Fibroblast of lung (primary cell): ENCODE measurements at places on chromosomes 12 and 14. TPM values are rescaled to one million over a fixed set of nuclear protein-coding genes. Genes with fewer than 3 reads are reported as not detected.
A peak's percentile ranks its signal among the peaks of the same experiment; 100 is the strongest.

GRCh38 chr12:89980236-89980635 is 271.6 kb upstream of the ATP2B1 start:
- peak; percentile 25 for DNase-seq

DNA sequence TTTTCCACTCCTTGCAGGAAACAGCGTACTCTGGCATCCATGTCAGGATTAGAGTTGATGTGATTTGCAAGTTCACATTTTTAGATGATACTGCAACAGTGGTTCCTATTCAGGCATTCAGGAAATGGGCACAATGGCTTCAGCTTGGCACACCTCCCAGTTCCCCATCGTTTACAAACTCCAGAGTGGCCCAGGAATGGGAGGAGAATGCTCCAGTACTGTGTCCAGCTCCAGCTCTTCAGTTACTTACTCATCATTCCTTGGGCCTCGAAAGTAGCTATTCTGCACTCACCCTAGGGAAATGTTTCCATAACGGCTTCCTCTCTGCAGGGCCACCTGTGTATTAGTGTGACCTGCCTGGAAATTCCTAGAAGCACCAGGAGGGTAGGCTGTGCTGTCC is 239.7 kb upstream of the RGS6 start:
- peak; percentile 83 for DNase-seq

GRCh38 chr12:132858718-132859266 is 28.6 kb downstream of the CHFR start:
- DNase-seq: no peak

DNA sequence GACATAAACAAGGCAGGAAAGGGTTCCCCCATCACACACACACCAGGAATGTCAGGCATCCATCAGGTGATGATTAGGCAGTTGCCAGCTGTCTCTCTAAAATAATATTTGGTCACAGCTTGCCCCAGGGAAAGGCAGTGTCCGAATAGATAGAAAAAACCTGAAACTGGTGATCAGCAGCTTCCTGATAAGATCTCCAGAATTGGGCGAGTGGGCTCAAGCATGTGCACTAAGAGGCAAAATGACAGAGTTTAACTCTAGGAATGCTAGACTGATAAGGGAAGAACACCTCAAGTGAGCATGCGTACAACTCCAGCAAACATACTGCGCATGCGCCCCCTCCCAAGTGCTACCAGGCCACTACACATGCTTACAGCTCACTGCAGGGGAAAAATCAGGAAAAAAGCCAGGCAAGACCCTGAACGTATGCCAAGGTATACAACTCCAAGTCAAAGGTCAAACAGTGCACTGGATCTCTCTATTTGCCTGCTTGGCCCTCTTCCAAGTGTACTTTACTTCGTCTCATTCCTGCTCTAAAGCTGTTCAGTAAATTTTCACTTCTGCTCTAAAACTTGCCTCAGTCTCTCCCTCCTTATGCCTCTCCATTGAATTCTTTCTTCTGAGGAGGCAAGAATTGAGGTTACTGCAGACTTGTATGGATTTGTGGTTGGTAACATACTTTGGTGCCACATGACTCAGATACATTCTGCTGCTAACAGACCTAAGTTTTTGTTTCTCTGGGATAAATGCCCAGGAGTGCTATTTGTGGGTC is 73.5 kb upstream of the VASH1 start:
- DNase-seq: peak; percentile 27

GRCh38 chr12:122022393-122023338 is 982 bp downstream of the BCL7A start:
- peak; percentile 25 for DNase-seq

DNA sequence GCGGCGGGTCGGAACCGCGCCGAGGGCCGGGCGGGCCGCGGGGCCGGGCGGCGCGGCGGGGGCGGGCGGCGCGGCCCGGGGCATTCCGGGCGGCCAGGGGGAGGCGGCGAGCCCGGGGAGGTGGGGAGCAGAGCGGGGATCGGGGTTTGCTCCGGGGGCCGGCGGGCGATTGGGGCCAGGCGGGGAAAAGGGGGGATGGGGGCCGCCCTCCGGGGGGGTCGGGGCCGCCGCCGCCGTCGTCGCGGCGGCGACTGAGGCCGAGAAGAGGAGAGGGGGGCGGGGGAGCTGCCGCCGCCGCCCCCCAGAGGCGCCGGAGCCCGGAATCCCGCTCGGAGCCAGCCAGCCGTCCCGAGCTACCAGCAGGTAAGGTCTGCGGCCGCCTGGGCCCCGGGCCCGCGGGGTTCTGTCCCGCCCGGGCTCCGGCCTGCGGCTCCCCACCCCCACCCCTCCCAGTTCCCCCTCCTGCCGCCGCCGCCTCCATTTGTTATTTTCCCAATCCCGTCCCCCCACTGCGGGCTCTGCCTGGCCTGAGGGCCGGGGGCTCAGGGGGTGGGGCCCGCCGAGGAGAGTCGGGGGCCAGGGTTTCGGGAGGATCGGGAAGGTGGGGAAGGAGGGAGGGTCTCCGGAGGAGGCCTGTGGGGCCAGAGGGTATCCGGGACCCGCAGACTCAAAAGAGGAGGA is 403 bp downstream of the ATN1 start:
- no peak for DNase-seq

GRCh38 chr12:68632486-68632885 is 21.8 kb downstream of the RAP1B start:
- DNase-seq: no peak

GRCh38 chr14:86613786-86614185 is 1083.8 kb downstream of the FLRT2 start:
- no peak for DNase-seq

DNA sequence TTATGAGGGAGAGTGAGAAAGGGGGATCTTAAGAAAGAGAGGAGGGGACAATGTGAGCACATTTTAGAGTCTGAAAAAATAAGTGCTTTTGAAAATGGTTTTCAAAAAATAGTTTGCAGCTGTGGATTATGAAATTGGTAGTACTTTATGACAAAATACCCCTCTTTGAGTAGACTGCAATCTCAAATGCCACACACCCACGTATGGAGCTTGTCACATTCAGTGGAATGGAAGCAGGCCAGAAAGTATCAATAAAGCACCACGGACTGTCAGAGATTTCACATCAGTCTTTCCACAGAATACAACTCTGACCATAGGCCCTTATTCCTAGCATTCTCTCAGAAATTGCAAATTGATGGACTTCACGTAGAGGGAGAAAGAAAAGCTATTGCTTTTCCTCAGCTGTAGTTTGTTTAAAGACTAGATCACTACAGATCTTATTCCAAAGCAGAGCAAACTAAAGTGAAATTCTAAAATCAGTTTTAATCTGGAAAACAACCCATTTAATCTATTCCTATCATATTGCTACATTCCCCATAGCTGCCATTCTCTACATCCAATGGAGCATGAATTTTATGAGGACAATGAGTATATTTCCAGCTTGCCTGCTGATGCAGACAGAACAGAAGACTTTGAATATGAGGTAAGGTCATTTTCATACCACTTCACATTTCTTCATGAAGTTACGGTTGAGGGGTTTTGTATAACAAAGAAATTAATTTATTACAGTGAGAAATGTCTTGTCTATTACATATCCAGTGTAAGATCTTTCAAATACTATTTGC is 321.3 kb downstream of the PDZRN4 start:
- no peak for DNase-seq

- DNase-seq: no peak
Measured at GRCh38 chr14:103656031-103656755, 27.2 kb downstream of the KLC1 start.

DNA sequence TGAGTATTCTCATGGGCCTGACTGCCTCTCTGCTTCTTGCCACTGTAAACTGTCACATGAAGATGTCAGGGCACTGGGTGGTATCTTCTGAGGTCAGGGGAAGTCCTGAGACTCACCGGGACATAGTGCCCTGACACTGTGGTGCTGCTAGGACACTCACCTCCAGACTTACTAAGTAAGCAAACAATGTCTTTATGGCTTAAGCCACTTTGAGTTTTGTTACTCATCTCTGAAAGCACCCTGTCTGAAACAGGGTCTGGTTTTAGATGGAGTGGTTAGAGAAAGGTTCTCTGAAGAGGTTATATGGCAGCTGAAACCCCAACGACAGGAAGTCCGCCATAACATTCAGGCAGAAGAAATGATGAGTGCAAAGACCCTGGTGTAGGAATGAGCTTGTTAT is 22.7 kb downstream of the GPR19 start:
- no peak for DNase-seq

DNA sequence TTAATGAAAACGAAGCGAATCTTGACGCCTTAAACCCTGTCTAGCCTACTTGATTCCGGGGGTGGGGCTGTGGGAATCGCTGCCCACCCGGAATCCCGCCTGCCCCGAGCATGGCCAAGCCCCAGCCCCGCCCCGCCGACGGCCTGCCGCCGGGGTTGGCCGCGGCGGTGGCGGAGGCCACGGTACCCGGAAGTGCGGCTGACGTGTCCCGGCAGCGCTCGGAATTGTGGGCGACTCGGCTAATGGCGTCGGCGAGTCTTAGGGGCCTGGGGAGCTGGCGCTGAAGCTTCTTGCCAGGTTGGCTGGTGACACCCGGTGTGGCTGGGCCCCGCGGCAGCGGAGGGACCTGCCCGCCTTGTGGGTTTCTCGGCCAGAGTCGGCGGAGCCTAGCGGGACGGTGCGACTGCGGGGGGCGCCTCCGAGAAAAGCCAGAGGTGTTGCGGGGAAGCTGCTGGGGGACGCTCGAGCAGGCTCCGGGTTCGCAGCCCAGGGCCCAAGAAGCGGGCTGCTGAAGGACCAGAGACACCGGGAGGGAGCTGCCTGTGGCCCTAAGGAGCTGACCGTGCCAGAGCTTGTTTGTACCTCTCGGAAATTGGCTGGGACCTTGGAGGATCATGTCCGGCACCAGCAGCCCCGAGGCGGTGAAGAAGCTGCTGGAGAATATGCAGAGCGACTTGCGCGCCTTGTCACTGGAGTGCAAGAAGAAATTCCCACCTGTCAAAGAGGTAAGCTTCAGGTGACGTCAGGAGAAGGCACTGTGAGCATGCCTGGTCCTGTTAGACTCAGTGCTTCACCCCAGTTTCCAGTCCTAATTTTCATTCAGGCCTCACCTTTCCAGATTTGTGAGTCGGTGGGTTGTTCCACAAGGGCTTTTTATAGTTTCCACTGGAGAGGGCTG is at the start of gene MON2:
TSS of gene MON2 (plus strand) at position 233 of the 898 bp plus-strand sequence. CDS start at position 615, 382 bp downstream.
- DNase-seq: peak; percentile 77

Gene SCAF11
- 56.0 and 79.4 TPM in 2 replicates for polyA plus RNA-seq

Gene MORN3
- 0.23 and 0.61 TPM in 2 replicates for polyA plus RNA-seq
